ENCODE measurements at places on chromosomes 4 and X.

- no peak for DNase-seq
Measured at GRCh38 chr4:145847764-145848163, 90.9 kb downstream of the ZNF827 start.

- no peak for DNase-seq
Measured at GRCh38 chrX:8688776-8689175, 43.2 kb downstream of the ANOS1 start.

- DNase-seq = no peak
Measured at GRCh38 chr4:110104661-110105060, 93.8 kb downstream of the ELOVL6 start.

DNA sequence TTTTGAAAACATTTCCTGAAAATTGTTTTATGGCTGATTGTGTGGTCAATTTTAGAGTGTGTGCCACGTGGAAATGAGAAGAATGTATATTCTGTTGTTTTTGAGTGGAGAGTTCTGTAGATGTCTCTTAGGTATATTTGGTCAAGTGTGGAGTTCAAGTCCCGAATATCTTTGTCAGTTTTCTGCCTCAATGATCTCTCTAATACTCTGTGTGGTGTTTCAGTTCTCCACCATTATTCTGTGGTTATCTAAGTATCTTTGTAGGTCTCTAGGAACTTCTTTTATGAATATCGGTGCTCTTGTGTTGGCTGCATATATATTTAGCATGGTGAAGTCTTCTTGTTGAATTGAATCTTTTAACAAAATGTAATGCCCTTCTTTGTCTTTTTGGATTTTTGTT lies 113.3 kb downstream of the LINC00632 start:
- no peak for DNase-seq

DNA sequence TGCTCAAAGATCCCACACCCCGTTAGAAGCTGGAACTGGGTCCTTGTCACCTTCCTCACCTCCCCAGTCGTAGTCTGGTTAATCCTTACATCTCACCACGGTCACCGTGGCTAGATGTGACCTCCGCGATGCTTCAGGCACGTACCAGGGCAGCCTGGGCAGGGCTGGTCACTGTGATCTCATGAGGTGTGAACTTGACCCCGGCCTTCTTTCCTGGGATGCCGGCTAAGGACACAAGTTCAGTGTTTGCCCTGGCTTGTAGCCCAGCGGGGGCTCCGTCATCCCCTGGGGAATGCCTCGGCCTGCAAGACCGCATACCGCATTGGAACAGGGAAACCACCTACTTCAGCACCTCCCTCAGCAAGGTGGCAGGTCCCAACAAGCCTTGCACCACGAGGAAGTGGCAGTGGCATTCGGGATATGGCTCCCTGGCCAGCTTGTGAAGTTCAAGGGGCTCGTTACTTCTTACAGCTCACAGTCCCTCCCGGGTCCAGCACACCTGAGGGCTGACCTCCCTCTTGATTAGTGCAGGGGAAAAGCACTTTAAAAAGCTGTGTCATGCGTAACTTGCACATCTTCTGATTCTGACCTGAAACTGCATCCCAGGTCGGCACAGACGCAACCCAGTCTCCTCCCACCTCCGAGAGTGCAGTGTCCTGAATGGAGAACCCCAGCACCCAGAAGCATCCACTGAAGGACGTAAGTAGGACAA lies 25.9 kb downstream of the NOP14 start:
- DNase-seq = no peak

GRCh38 chrX:132718431-132718958 lies 229.7 kb upstream of the MBNL3 start:
- DNase-seq = no peak

- DNase-seq = no peak
Measured at GRCh38 chr4:167943872-167944505, 148.3 kb upstream of the ANXA10 start.

GRCh38 chr4:19298998-19299397 lies 952.7 kb upstream of the SLIT2 start:
- no peak for DNase-seq
